ENCODE measurements at places on chromosomes 12 and 14. TPM values are rescaled to one million over a fixed set of nuclear protein-coding genes. Genes with fewer than 3 reads are reported as not detected.

GRCh38 chr14:56810147-56810719 is at the start of gene OTX2:
OTX2 (minus strand) TSS chr14:56810479; CDS start chr14:56805456, 5,023 bp downstream.
- no peak for DNase-seq

Gene LTB4R2
- total RNA-seq = 9.3 TPM

GRCh38 chr14:96470331-96470730 is 31.9 kb upstream of the PAPOLA start:
- DNase-seq = no peak

DNA sequence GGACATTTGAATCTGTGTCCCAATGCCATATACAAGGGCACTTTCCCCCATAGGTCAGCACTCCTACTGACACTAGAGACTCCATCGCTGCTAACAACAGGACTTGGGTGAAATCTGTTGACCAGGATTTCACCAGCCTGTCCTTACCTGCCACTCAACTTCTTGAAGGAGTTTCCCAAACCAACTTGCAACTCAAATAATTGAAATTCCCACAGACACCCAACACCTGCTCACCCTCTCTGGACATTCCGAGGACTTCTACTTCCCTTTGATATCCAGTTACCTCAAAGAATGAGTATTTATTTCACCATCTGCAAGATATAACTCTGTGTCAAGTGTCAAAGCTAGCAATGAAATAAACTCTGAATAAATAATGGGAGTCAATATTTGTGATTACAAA is 44.6 kb downstream of the LLPH start:
- no peak for DNase-seq

Data from PC-3 (cell line).